ENCODE measurements at places on chromosomes 2 and 18.

- DNase-seq: no peak
Observed at GRCh38 chr2:11498543-11499034, 32.6 kb upstream of the E2F6 start.

- DNase-seq: peak; percentile 94
Observed at GRCh38 chr2:12918835-12919445, 202.2 kb downstream of the TRIB2 start.

DNA sequence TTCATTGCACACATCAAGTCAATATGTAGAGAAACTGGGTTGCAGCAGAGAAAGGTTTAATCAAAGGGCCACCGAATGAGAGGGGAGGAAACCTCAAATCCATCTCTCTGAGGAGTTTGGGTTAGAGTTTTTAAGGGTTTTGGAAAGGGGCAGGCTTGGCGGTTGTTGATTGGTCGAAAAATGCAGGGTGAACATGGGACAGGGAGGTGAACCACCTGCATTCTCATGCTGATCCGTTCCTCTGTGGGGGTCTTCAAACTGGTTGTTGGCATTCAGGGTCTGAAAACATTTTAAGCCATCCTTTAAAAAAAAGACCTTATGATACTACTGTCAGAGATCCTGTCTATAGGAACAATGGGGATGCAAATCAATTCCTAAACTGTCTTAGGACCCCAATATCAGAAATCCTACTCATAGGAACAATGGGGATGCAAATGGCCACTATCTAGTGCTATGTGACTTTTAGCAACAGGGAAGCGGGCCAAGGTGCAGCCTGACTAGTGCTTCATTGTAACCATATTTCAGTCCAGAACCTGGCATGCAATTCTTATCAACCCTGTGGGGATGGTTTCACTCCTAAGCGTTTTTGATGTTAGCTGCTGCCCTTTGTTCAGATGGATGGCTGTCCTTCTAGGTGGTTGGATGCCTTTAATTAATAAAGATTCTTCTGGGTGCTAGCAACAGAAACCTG lies 120.1 kb upstream of the MGAT5 start:
- no peak for DNase-seq

GRCh38 chr2:163247156-163247846 lies 408.7 kb upstream of the KCNH7 start:
- DNase-seq: no peak

GRCh38 chr2:235238537-235238936 lies 255.3 kb upstream of the AGAP1 start:
- no peak for DNase-seq

DNA sequence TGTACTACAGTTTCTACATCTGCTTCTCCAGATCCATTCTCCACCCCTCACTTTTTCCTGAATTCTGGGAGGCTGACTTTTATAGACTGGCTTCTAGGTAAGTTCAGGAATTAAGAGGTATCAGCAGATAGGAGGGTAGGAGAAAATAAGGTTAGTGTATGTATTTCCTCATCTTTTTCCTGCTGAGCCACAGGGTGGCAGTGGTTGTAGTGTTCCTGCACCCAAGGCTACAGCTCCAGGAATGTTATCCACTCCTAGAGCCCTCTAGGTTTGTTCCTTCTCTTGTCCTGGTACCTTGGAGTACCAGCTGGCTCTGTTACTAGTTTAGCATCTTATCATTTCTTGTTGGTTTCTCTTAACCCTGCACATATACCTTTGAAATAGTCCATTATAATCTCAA lies 40.7 kb upstream of the C2orf66 start:
- DNase-seq: no peak

- no peak for DNase-seq
Observed at GRCh38 chr2:98282109-98282508, 64.1 kb upstream of the CNGA3 start.

DNA sequence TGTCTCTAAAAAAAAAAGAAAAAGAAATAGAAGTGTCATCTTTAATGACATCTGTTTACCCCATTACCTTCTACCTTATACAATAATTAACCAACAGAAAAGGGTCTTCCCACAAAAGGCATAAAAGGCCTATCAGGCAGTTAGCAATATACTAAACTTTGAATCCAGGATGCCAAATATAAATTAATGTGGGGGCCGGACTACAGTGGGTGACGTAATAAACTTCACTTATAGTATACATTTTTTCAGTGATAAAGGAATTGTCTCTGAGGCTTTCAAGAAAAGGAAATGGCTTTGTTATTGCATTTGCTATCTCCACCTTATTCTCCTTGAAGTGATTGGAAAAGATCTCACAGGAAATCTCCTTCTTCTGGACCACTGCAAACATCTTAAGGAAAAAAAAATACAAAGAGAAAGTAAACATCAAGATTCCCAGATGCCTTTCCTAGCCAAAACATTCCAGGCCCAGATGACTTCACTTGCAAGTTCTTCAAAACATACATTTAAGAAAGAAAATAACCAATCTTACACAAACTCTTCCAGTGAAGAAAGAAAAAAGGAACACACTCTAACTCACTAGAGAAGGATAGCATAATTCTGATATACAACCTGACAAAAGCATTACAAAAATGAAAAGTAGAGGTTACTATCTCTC lies 126.2 kb upstream of the CAB39 start:
- DNase-seq: no peak

Data from esophagus muscularis mucosa (tissue), 4 donors.